ENCODE measurements at places on chromosomes 1 and 21. TPM values are rescaled to one million over a fixed set of nuclear protein-coding genes. Genes with fewer than 3 reads are reported as not detected.

Gene KRTAP13-2
- not detected for total RNA-seq

Gene NTMT2
- total RNA-seq, result not detected

Gene EPHA8
- not detected for total RNA-seq

Gene ECM1
- total RNA-seq, result 5.8 TPM

Gene CELA3B
- total RNA-seq, result not detected

Gene RNF186
- total RNA-seq, result not detected

Gene CD1D
- total RNA-seq, result 3.1 TPM

Gene F3
- total RNA-seq, result 618 TPM

Gene PLA2G5
- total RNA-seq, result not detected

Gene ADAM30
- total RNA-seq, result not detected

Gene PTPRU
- 53.2 TPM for total RNA-seq

Gene HES3
- not detected for total RNA-seq

Gene FAM151A
- total RNA-seq, result not detected

Gene DDX59
- 12.9 TPM for total RNA-seq

Gene SPRR2A
- 1.3 TPM for total RNA-seq

Gene OR2T11
- total RNA-seq, result not detected

Gene KRTAP21-2
- total RNA-seq, result not detected

Gene ATP1A2
- total RNA-seq, result not detected

Gene LGR6
- total RNA-seq, result not detected

Gene OLIG2
- not detected for total RNA-seq

Gene NOL9
- 14.2 TPM for total RNA-seq

Gene CDK11A
- 10.6 TPM for total RNA-seq

Gene GRHL3
- total RNA-seq, result 49.8 TPM

Gene OVAAL
- total RNA-seq, result not detected

Gene KIF14
- total RNA-seq, result 0.79 TPM

Gene TEDDM1
- not detected for total RNA-seq

Gene CELA2B
- not detected for total RNA-seq

Gene SPRR2G
- not detected for total RNA-seq

Gene SETD4
- total RNA-seq, result 16.6 TPM

Measured in bronchial epithelial cell (primary cell).